ENCODE measurements at places on chromosomes 12 and 14.

DNA sequence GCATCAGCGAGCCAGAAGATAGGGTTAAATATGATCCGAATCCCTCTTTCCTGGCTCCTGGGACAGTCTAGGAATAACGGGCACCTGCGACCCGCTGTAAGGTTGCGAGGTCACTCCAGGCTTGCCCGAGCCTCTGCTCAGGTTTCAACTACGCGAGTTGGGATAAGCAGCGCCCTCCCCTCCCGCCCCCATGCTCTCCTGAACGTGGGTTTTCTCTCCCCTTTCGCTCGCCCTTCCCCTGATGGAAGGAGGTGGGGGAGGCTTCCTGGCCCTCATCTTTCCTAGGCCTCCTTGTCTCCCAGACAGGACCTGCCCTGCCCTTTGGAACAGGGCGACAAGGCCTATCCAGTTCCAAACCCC, 753 bp upstream of the ATP5MC2 start:
- peak; percentile 42 for DNase-seq

DNA sequence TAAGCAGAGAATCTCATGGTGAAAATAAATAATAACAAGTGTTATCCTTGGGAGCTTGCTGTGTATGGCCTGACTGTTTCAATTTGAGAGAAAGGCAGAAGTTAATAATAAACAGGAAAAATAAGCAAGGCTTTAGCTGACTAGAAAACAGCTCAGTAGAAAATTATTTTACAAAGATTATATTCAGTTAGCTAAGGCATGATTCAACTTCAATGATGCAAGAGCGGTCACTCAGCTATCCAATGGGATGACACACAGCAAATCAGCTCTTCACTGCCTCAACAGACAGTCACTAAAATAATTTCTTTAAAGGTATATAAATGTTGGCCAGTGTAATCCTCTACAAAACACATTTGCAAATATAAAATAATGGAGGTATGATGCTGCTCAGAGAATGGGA, 18.6 kb downstream of the GSTZ1 start:
- DNase-seq, result peak; percentile 55

DNA sequence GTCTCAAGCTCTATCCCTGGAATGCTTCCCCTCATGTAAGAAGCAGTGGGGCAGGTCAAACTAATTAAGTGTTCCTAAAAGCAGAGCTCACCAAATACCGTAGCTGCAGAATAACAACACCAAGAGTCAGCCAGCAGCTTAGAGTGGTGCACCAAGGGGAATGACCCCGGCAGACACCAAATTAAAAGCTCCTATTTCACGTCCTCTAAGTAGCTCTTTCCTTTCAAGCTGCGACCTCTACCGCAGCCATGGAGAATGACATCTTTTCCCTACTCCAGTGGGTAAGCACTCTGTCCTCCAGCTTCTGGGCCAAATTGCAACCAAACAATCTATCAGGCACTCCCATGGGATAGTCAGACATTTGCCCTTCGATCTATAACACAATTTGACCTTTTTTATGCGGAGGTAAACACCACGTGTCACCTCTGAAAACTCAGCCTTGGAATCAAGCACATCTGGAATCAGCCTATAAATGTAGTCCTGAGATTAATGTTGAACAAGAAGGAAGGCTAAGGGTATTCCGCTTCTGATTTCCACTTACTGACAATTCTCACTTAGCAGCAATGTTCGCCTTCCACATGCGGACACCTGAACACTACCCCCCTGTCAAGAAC, 67.6 kb upstream of the CDKN3 start:
- peak; percentile 66 for DNase-seq

DNA sequence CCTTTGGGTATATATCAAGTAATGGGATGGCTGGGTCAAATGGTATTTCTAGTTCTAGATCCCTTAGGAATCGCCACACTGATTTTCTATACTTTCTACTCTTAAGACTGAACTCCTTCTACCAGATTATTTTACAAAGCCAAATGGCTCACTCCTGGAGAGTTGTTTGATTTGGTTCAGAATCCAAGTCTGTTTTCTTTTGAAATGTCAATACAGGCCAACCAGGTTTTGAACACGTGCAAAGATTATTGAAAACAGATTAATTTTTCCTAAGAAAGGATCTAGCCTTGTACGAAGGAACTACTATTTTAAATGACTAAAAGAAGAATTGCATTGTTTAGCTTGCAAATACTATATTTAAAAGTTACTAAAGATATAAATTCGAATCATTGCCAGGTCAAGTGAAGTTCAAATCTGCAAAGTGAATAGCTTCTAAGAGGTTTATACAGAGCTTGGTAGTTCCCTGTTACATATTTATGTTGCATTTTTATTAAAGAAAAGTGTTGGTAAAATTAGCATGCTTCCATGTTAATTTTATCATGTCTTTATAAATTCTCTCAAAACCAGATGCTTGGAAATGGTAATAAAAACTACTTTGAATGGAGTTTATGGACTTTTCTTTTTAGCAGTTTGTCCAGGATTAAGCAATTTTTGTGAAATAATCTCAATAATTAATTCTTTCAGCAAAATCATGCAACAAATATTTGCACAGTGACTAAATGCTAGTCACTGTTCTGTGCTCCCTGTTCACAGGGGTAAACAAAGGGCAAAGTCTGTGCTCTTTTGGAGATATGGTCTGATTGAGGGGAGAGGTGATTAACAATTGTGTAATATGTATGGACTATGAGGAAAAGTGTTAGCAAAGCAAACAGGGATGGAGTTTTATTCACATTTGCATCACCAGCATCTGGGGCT, 38.9 kb downstream of the GPR65 start:
- DNase-seq, result no peak

DNA sequence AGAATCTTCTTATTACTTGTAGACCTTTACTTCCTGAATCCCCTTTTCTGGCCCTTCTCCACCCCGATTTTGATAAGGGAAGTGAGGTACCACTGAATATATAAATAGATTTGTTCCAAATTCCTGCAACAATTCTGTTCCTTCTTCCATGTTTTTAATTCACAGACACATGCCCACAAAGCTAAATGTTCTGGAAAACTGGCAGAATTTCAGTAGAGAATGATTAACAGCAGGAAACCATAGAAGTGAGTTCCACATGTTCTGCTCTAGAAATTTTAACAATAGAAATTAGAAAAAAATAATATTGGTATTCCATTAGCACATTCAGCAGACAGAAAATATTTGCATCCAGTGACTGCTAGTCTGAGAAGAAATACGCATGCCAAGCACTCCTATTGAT, 139.6 kb downstream of the SLC2A13 start:
- DNase-seq, result no peak

DNA sequence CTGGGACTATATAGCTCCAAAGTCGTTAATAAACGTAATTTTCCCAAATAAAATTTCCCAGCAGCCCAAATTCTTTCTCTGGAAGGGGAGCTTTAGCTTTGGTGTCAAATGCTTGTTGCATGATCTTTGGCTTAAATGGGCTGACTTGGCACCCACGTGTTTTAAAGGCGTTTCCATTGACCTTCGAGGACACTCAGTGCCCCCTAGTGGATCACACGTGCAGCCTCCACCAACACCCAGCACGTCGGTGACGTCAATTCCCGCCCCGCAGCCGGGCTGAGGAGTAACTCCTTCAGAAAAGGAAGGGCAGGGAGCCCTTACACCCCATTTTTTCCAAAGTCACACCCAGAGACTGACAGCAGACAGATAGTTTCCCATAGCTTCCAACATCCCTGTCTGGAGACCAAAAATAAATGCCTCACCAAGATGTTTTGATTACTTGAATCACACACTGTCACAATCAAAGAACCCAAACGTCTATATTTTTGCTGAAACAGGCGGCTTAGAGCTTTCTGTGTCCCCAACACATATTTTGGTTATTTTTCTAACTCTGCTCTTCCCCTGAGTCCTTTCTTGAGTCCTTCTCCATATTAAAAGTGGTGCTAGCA, 707.9 kb downstream of the AACS start:
- no peak for DNase-seq

DNA sequence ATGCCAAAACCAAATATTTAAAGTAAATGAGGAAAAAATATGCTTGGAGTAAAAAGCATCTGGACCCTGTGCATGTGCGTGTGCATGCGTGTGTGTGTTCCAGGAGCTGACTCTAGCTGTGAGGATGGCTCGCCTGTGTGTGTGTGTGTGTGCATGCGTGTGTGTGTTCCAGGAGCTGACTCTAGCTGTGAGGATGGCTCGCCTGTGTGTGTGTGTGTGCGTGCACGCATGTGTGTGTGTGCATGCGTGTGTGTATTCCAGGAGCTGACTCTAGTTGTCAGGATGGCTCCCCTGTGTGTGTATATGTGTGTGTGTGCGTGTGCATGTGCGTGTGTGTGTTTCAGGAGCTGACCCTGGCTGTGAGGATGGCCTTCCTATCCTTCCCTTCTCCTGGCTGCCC, 357.7 kb downstream of the CACNA1C start:
- DNase-seq, result no peak

DNA sequence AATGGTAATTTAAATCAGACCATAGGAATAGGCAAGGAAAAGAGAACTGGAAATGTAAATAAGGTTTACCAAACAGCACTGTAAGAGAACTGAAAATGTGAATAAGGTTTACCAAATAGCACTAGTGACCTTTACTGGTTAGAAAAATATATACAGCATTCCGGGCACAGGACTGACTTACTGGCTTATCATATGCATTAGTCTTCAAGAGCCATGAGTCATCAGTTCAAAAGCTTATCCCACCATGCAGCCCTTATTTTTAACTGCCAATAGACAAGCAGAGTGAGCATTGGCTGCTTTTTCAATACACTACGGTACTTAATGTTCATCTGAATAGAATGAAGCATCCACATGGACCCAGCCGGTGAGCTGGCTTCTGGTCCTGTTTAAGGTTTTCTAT, 13.0 kb upstream of the NELL2 start:
- no peak for DNase-seq

DNA sequence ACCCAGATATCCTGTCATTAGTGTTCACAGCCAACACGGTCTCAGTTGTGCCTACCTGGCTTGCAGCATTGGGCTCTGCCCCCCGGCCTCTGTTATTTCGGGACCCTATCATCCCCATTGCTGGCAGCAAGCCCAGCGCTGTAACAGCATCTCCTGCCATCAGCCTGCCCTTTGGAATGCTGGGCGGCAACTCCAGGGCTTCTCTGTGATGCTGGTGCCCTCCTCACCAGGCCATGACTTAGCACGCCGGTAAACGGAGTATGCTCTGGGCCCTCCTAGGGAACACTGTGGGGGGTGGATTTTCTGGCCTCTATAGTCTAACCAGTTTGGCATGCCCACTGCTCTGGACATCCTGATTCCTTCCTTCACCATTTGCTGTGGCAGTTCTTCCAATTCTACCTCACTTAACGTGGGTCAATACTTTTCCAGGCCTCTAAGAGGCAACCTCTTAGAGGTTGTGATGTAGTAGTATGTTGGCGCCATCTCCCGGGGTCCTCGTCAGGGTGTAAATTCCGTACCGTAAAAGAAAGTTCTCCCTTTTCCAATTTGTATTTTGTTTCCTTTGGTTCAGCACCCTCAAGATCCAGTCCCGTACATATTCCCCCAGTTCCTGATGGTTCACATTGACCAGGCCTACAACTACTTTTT, 80.0 kb downstream of the SINHCAF start:
- DNase-seq, result no peak

- DNase-seq, result no peak
Observed at GRCh38 chr12:62805517-62805916, 129.4 kb downstream of the PPM1H start.

DNA sequence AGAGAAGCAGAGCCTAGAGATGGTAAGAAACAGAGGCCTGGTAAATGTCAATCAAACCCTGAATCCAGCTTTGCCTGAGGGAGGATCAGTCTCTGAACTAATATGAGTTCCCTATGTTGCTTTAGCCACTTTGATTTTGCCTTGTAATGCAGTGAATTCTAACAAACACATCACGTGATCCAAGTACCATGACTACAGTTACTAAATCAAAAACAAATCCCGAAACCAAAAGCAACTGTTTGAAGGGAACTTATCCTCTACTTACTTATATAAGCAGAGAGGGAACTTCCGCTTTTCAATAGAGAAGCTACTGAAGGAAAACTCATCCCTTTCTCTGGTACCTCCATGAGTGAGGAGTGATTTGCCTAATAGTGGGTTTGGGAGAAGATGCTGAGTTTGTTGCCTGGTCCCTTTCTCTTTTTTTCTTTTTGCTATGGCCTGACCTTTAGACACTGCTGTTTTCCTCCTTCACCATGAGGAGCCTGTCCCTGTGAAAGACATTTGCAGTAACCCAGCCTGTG, 7.7 kb upstream of the PPTC7 start:
- DNase-seq, result peak; percentile 86

DNA sequence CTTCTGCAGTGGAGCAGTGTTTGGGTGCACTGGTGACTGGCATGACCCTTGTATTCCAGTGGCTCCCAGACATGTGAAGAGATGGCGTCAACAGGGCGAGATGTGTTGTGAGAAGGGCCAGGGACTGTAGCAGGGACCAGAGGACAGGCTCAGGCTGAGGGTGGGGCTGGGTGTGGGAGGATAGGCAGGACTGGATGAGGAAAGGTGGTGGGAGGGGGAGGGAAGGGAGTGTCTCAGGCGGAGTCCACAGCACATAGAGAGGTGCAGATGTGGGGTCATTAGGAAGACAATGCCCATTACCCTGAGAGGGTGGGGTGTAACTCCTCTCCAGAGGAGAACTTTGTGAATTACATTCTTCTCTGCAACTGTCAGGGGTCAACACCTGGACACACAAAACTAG, 78.5 kb downstream of the DICER1 start:
- no peak for DNase-seq

DNA sequence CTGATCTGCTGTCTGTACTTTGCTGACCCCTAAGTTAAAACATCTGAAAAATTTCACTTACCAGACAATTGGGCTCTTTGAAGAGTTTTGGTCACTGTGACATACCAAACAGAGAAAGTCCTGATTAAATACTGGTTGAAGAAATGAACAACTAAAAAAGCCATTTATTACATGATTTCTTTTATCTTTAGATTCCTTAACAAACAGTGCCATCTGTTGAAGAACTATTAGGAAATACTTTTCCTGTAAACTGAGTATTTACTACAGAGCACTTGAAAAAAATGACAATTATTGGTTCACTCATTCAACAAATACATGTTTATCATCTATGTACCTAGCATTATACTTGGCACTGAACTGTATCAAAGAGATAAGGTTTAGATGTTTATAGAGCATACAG, 6.5 kb upstream of the WASHC4 start:
- peak; percentile 53 for DNase-seq

DNA sequence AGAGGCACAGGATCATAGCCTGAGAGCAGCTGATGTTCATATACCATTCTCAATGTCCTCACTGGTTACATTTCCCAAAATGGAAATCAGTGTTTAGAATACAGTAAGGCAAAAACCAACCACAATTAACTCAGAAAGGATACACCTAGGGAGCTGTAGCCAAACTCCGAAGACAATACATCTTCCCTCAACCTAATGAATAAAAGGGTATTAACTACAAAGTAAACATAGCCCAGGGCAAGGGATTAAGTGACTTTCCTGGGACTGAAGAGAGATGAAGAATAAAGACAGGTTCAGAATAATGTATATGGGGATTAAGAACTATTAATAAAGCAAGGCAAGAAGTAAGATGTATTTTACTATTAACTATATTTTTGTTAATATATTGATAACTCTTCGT, 79.5 kb downstream of the RPS29 start:
- DNase-seq, result no peak

GRCh38 chr12:118350908-118351559, 21.7 kb downstream of the TAOK3 start:
- DNase-seq, result no peak
